Left renal cortex interstitium (tissue), 4 donors: ENCODE measurements at places on chromosomes 5 and 9. TPM values are rescaled to one million over a fixed set of nuclear protein-coding genes. Genes with fewer than 3 reads are reported as not detected.

Gene GLRA1
- not detected for polyA plus RNA-seq

Gene ECM2
- 14.1 TPM for polyA plus RNA-seq

Gene NUTM2F
- not detected for polyA plus RNA-seq

Gene B4GALT1
- 104 TPM for polyA plus RNA-seq

Gene NR5A1
- 0.05 TPM for polyA plus RNA-seq

Gene PCDHB15
- polyA plus RNA-seq = 16.0 TPM

Gene LVRN
- 0.73 TPM for polyA plus RNA-seq

Gene FEM1C
- polyA plus RNA-seq = 20.3 TPM

Gene SAP30L
- polyA plus RNA-seq = 45.0 TPM

Gene LCN1
- polyA plus RNA-seq = 0.22 TPM

Gene TAF11L10
- polyA plus RNA-seq = not detected

Gene BTNL8
- 0.18 TPM for polyA plus RNA-seq

Gene GFRA3
- 4.5 TPM for polyA plus RNA-seq

Gene PTGES
- polyA plus RNA-seq = 4.0 TPM

Gene SLC4A9
- 17.6 TPM for polyA plus RNA-seq

Gene APBA1
- polyA plus RNA-seq = 17.8 TPM

Gene SPATA6L
- polyA plus RNA-seq = 5.7 TPM

Gene ALDH7A1
- 177 TPM for polyA plus RNA-seq

Gene PCDHGA7
- polyA plus RNA-seq = 2.0 TPM

Gene ADAMTS19
- polyA plus RNA-seq = 6.5 TPM

Gene C7
- 241 TPM for polyA plus RNA-seq

Gene WNT8A
- polyA plus RNA-seq = 0.32 TPM

Gene KLF9
- polyA plus RNA-seq = 9.0 TPM

Gene C9
- 0.44 TPM for polyA plus RNA-seq

Gene DRD1
- polyA plus RNA-seq = 0.03 TPM

Gene SERF1A
- polyA plus RNA-seq = 12.8 TPM

Gene SPATA31D4
- polyA plus RNA-seq = not detected

Gene GABRA1
- not detected for polyA plus RNA-seq

Gene FIBCD1
- polyA plus RNA-seq = 0.29 TPM

Gene SPEF2
- polyA plus RNA-seq = 68.3 TPM
